NB4 (cell line): ENCODE measurements at places on chromosomes 5 and 9.

- DNase-seq = peak; percentile 20
Measured at GRCh38 chr5:396531-396961, 46.4 kb upstream of the EXOC3 start.

GRCh38 chr5:159184858-159185381 is 24.4 kb downstream of the RNF145 start:
- DNase-seq = no peak

DNA sequence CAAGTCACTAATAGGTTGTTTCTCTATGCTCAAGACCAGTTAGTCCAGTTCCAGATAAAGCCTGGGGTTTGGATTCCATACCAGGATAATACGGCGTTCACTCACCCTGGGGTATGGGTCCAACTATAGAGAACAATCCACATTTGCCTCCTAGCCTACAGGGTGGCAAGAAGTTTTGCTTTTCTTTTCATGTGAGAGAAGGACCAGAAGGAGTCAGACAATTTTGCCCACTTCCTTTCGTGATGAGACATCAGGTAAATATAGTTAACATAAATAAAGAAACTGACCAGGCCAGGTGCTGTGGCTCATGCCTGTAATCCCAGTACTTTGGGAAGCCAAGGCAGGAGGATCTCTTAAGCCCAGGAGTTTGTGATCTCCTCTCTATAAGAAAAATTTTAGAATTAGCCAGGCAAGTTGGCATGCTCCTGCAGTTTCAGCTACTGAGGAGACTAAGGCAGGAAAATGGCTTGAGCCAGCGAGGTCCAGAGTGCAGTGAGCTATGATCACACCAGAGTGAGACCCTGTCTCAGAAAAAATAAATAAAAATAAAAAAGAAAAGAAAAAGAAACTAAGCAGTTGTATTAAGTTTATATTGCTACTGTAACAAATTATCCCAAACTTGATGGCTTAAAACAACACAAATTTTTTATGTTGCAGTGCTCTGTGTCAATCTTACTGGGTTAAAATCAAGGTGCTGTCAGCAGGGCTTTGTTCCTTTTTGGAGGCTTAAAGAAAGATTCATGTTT is 7.5 kb upstream of the REEP5 start:
- DNase-seq = no peak

- DNase-seq = no peak
Measured at GRCh38 chr5:3456121-3456681, 139.4 kb upstream of the IRX1 start.

DNA sequence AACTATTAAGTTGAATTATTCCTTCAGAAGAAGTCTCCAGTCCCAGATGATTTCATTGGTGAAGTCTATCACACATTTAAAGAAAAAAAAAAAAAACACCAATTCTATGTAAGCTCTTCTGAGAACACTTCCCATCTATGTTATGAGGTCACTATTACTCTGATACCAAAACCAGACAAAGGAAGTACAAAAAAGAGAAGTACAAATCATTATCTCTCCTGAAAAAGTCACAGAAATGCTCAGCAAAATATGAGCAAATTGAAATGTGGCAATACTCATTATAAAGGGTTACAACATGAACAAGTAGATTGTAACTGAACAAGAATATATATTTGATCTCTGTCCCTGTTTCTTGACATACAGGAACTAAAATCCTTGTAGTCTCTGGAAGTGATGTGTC is 280.4 kb downstream of the TLE1 start:
- DNase-seq = peak; percentile 8

DNA sequence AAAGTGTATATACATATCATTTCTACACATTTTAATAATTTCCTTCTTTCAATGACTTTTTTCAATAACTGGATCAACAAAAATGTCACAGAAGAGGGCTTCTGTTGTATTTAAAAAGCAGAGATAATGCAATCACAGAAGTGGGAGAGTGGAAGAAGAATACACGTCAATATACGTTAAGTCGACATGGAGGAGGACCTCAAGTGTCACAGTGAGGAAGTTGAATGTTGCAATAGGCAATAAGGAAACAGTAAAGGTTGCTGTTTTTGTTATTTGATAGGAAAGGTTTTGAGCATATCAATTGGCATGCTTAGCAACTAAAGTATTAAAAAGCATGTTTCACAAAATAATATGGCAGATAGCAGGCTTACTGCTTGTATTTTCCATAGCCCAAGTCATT is 184.0 kb upstream of the NR4A3 start:
- DNase-seq = peak; percentile 43

- DNase-seq = no peak
Measured at GRCh38 chr9:93256878-93257807, 73.2 kb downstream of the WNK2 start.
